Hypothalamus (tissue), 51 donors: ENCODE measurements at places on chromosomes 1 and 21.

DNA sequence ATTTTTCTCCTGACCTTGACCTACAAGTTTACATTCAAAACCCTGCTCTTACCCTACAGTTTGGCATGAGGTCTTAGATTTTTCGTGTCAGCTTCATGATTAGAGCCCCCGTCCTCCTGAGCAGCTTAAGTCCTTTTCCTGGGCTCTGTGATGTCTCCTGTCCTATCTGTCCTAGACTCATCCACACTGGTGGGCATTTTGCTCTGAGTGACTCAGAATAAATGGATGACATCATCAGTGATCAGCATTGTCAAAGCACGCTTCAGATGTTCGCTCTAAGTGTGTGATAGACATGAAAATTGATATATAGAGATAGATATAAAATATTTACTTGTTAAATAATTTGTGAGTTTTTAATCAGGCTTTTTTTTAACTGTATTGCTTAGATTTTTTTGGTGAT lies 21.8 kb downstream of the RGS13 start:
- DNase-seq, result no peak

DNA sequence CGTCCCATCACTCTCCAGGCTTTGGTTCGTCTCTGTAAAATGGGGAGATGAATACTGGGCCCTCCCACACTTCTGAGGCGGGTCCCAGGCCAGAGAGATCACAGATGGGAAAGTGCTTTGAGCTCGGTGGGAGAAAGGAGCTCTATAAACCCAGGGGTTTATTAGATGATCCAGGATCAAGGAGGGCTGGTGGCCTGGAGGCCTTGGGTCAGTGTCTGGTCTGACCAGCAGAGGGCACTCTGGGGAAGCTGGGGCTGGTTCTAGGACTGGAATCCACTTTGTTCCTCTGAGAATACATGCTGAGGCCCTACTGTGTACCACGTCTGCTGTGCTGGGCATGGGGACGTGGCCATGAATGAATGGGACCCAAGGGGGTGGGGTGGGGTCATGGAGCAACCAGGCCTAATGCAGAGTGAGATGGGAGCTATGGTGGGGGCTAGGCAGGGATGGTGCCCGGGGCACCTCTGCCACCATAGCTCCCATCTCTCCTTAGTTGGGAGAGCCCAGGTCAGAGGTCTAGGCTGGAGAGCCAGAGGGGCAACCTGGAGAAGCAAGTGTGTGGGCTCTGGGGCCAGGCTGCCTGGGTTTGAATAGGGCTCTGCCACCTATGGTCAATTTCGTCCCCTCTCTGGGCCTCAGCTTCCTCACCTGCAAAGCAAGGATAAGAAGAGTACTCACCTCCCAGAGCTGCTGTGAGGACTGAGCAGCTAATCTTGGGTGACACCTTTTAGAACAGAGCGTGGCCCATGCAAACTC lies 9.0 kb upstream of the FAM131C start:
- no peak for DNase-seq

- DNase-seq, result no peak
Measured at GRCh38 chr1:233721004-233721595, 107.2 kb downstream of the KCNK1 start.

GRCh38 chr1:12356004-12356890 lies 126.4 kb downstream of the VPS13D start:
- DNase-seq, result no peak

- DNase-seq, result no peak
Measured at GRCh38 chr1:63638471-63638870, 45.3 kb downstream of the PGM1 start.

DNA sequence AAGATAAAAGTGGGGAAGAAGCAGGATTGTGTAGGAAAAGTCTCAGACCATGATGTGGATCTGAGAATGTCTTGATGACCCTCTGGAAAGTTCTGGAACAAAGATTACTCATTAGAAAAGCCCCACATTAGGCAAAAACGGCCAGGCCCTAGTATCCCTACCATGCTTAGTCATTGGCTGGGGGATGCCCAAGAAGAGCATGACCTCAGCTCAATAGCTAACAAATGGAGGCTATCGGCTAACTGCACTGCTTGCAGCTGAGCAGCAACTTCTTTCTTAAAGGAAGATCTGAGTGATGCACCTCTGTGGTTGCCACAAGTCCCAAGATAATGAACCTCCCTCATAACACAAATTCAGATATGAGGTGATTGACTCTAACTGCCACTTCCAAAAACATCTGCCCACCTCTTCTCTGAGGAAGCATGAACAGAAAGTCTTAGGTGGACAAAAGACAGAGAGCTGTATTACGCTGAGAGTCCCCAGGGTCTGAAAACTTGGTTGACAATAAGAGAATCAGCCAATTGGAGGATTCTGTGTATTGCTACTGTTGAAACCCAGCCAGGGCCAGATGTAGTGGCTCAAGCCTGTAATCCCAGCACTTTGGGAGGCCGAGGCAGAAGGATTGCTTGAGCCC lies 64.6 kb upstream of the AK4 start:
- DNase-seq, result no peak

DNA sequence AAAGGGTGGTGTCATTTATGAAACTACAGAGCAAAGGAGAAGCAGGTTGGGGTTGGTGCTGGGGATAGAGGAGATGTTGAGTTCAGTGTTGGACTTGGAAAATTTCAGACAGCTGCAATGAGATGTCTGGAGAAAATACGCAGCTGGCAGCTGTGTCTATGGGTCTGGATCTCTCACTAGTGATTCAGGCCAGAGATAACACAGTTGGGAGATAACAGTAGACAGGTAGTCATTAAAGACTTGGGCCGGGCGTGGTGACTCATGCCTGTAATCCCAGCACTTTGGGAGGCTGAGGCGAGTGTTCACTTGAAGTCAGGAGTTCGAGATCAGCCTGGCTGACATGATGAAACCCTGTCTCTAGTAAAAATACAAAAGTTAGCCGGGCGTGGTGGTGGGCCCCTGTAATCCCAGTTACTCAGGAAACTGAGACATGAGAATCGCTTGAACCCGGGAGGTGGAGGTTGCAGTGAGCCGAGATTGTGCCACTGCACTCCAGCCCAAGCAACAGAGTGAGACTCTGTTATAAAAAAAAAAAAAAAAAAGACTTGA lies 2.5 kb upstream of the TFAP2E start:
- no peak for DNase-seq

DNA sequence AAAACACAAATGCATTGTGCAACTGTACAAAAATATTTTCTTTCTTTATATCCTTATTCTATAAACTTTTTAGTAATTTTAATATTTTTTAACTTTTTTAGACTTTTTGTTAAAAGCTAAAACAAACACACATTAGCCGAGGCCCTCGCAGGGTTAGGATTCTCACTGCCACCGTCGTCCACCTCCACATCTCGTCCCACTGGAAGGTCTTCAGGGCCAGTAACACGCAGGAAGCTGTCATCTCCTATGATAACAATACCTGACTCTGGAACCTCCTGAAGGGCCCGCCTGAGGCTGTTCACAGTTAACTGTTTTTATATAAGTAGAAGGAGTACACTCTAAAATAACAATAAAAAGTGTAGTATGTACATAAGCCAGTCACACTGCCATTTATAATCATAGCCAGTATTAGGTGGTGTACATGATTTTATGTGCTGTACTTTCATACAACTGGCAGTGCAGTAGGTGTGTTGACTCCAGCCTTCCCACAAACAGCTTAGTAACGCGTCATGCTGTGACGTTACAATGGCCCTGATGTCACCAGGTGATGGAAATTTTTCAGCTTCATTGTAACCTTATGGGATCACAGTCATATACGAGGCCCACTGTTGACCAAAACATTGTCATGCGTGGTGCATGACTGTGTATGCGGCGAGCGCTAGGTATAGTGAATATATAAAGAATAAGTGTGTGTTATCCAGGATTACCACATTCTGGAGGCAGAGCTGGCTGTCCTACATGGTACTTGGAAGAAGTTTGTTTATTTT lies 8.8 kb downstream of the TFF2 start:
- no peak for DNase-seq

DNA sequence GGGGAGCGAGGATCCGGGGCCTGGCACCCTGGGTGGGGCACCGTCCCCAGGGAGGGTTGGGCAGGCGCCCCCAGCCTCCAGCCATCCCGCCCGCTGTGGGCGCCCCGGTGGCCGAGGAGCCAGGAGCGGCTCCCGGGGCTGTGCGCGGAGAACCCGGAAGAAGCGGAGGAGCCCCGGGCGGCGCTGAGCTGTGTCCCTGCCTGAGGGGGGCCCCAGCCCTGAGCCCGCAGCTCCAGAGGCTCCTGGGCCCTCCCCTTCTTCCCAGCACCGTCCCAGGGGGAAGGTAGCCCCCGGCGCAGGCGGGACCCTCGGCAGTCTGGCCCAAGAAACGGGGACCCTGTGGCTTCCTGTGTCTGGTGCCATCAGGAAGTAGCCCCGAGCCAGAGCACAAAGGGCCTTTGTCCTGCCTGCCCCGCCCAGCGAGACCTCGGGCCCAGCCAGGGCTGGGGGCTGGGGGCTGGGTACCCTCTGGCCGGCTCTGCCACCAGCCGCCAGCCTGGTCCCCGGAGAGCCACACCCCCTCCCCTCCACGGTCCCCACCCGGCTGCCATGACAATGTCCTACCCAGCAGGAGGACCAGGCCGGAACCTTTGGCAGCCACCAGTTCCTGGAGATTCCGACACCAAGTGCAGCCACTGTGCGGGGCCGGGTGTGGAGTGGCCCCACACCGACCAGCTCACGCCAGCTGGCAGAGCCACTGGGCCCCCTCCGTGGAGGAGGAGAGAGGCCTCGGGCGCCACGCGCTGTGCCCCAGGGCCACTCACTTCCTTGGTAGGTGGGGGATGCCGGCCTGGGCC lies 15.6 kb upstream of the TTLL10 start:
- peak; percentile 74 for DNase-seq

GRCh38 chr1:228376262-228376628 lies 30.4 kb downstream of the TRIM11 start:
- no peak for DNase-seq

DNA sequence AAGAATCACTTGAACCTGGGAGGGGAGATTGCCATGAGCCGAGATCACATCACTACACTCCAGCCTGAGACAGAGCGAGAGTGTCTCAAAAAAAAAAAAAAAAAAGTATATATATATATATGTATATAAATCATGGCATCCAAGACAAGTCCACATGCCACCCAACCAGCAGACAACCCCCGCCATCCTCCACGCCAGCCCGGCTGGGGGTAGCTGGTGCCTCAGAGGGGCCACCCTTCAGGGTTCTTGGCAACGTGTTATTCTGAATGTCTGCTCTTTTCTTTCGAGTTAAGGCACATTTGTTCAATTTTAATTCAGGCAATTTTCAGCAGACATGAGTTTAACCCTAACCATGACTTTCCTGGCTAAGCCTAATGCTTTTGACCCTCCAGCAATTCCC lies 9.7 kb upstream of the TMEM240 start:
- no peak for DNase-seq

DNA sequence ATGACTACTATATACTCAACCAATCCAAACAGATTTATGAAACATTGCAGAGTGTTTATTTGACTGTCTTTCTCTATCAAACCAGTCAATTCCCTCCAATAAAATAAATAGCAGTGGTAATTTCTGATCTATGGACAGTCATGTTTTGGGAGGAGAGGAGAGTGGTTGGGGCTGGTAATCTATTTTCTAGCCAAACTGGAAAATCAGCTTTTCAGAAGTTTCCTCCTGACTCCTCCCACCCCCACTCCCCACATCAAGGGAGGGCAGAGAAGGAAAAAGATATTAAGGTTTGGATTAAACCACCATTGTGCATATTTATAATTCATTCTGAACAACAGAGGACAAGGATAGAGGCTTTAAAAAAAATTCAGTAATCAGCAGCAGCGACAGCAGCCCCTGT lies 69.4 kb upstream of the SOX13 start:
- no peak for DNase-seq

DNA sequence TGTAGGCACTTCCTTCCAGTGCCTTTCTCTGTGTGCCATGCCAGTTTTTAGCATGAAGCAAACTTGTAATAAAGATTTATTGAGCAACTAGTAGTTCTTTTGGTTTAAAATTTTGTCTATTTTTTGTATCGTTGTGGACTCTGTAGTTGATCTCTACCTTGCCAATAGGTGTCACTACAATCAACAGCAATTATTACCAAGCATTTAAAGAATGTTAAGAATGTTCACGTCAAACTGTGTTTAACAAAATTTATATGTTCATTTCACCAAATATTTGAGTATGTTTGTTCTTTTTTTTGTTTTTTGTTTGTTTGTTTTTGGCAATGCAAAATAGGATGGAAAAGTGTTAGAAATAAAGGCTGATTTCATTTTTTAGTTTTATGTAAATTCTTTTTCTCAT lies 208.1 kb downstream of the PATJ start:
- no peak for DNase-seq

GRCh38 chr1:201888282-201889089 lies at the start of gene SHISA4:
TSS of gene SHISA4 (plus strand) at chr1:201888898. CDS start at chr1:201888995, 97 bp downstream.
- peak; percentile 93 for DNase-seq

DNA sequence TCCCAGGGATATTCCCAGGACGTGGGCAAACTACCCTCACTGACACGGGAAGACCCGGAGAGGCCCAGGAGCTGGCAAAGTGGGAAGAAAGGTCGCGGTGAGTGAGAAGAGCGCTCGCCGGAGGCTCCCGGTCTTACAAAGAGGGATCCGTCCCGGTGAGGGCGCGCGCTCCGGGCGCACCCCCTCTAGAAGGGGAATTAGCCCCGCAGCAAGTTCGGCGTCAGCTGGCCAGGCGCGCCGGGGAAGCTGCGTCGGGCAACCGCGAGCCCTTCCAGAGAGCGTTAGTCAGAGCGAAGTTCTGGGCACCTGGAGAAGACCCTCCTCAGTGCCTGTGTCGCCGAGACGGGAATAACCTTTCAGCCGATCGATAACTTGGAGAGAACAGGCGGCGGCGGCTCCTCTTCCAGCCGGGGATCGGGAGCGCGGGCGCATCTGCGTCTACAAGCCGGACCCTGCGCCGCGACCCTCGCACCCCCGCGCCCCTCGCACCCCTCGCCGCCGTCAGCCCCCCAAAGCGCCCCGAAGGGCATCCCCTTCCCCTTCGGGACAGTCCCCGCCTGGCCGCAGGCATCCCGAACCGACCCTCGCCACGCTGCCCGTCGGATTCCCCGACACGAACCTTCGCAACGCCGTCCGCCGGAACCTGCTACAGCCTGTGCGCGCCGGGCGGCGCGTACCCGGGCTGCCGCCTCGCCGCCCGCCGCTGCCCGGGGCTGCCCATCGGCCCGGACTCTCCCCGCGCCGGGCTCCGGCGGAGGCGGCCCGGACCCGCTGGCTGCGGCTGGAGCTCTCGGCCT lies 485 bp downstream of the SIPA1L2 start:
- peak; percentile 41 for DNase-seq

GRCh38 chr1:28123461-28123961 lies 35.1 kb upstream of the EYA3 start:
- DNase-seq, result no peak

- no peak for DNase-seq
Measured at GRCh38 chr1:100361511-100362089, 9.3 kb downstream of the CDC14A start.

- peak; percentile 45 for DNase-seq
Measured at GRCh38 chr1:16960560-16961296, 19.7 kb downstream of the MFAP2 start.

- no peak for DNase-seq
Measured at GRCh38 chr1:209878964-209879363, 51.2 kb downstream of the UTP25 start.
